Activated naive CD4-positive, alpha-beta T cell treated with anti-CD3 and anti-CD28 coated beads, Interleukin-2, amount 50 U/mL, for 16 hours (primary cell): ENCODE measurements at places on chromosomes 4 and X.

DNA sequence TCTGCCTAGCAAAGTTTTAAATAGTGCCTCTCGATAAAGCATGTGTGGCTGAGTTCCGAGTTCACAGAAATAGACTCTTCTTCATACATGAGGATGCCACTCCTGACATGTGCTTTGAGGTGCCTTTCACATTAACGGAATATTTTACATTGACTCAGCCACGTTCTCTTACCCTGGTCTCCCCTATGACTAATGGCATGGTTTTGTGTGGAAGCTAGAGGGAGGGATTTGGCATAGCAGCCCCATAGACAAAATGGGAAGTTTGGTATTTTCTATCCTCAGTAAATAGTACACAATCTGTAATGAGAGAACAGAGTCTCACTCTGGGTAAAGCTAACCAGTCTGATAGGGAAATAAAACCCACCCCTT lies 68.9 kb downstream of the PCDH19 start:
- DNase-seq: no peak

- no peak for DNase-seq
These were observed 59.9 kb downstream of the RTL9 start for GRCh38 chrX:110418316-110419235.

GRCh38 chr4:52095374-52095773 lies 44.3 kb downstream of the SPATA18 start:
- DNase-seq: no peak

DNA sequence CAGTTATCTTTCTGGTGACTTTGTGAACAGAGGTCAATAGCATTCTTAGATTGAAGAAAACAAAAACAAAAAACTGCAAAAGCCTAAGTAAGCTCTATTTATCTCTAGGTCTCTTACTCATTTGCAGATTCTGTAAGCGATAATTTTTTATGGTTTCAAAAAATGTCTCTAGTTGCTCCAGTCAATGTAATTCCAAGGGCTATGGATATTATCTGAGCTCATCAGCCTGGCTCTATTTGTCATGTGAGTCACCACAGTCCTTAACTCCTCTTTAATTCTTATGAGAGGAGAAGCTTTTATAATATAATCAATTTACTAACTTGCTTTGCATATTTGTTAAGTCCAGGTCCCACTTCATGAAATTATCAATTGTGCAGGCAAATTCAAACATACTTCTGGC lies 79.1 kb downstream of the NPFFR2 start:
- no peak for DNase-seq

- DNase-seq: no peak
These were observed 95.2 kb downstream of the DCLK2 start for GRCh38 chr4:150173432-150173861.

DNA sequence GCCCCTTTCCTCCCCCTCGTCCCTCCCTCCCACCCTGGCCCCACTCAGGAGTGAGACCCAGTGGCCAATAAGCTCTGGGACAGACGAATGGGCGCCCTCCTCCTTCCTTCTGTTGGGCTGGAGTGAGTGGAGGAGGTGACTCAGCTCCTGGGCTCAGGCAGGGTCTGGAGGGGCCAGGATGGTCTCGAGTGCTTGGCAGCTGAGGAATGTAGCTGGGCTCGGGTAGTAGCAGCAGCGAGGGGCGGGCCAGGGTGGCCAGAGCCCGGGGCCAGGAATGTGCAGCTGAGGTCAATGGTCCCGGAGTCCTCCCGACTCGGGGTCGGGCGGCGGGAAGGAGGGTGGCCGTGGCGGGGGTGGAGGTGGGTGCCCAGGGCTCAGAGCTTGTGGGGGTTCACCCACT lies 15.0 kb downstream of the G6PD start:
- no peak for DNase-seq

GRCh38 chr4:37690976-37691375 lies 4.8 kb upstream of the RELL1 start:
- DNase-seq: no peak

GRCh38 chr4:176949029-176949428 lies 156.3 kb upstream of the VEGFC start:
- no peak for DNase-seq

- DNase-seq: no peak
These were observed 30.9 kb downstream of the RAI2 start for GRCh38 chrX:17830211-17830610.

GRCh38 chrX:24005028-24005427 lies 22.0 kb downstream of the KLHL15 start:
- DNase-seq: no peak

DNA sequence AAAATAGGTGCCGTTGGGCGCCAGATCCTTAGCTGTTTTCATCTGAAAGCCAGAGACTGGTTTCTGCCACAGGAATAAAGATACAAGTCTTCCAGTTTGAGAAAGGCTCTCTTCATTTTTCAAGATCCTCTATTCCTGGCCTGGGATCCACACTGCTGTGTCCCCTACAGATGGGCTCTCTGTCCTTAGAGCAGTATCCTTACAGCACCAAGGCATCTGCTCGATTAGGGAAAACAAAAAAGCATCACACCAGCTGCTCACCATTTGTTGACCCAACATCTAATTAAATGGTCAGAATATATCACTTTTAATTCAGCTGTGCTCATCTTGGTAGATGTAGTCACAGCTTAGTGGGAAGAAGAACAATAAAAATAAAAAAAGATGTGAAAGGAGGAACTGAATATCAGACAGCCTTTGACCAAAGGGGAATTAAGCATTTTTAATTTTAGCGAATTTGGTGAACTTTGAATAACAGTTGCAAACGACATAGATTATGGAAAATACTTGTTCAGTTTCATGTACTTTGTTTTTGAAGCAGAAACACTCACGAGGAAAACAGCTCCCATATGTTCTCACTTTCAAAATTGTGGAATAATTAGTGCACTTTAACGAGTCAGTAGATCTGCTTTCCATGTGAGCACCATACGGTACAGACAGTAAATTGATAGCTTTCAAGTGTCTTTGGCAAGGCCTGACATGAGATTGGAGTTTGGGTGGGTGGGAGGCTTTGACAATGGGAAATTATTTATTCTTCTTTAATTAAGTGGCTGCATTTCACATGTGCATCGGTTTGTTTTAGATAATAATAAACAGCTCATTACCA lies 148.4 kb upstream of the CLNK start:
- no peak for DNase-seq

DNA sequence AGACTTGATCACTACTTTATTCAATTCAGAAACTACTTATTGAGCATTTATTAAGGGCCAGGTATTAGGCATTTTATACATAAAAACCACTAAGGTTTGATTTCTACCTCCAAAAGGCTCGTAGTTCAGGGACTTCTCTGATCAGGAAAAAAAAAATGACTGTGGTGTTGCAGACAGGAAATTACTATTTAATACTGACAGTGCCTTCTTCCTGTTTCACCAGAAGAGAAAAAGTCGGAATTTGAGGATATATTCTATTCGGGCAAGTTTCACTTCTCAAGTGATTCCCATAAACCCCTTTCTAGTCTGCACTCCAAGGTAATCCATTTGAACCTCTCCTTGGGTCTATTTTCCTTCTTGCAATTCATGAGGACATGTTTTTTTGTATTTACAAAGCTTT lies 15.3 kb upstream of the TASL start:
- DNase-seq: no peak

DNA sequence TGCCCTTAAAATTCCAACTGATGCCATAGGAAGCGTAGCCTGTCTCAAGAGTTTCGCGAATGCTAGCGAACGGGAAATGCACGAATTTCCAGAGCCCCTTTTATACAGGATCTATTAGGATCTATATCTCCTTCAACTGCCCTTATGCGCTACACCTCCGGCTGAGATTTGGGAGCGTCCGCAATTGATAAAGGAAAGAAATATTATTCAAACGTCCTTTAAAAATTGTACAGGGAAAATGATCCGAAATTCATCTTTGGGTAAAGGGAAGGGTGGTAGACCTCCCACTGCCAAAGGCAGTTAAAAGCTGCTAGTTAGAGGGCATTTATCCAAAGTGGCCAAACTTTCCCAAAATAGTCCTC lies 609 bp downstream of the NR3C2 start:
- no peak for DNase-seq

GRCh38 chrX:132568291-132568690 lies 79.5 kb upstream of the MBNL3 start:
- DNase-seq: no peak
